ENCODE measurements at places on chromosomes 7 and 10.

DNA sequence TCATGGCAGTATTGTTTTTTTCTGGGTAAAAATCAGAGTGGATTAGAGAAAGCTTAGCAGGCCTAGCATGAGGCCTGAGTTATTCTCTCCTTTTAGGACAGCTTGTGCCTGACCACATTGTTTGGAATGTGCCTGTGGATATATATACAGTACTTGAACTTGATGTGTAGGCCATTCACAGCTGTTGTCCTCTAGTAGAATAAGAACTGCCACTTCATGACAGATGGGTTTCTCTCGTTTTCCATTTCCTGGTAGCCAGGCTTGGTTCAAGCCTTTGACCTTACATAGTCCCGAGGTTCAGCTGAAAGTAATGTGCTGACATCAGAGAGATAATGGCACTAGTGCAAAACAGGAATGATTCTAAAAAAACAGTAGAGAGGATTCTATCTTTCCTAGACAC, 473.9 kb downstream of the AUTS2 start:
- DNase-seq = no peak

GRCh38 chr7:82559193-82559805, 115.7 kb upstream of the CACNA2D1 start:
- DNase-seq = no peak

GRCh38 chr7:110130669-110131068, 960.3 kb upstream of the LRRN3 start:
- DNase-seq = no peak

DNA sequence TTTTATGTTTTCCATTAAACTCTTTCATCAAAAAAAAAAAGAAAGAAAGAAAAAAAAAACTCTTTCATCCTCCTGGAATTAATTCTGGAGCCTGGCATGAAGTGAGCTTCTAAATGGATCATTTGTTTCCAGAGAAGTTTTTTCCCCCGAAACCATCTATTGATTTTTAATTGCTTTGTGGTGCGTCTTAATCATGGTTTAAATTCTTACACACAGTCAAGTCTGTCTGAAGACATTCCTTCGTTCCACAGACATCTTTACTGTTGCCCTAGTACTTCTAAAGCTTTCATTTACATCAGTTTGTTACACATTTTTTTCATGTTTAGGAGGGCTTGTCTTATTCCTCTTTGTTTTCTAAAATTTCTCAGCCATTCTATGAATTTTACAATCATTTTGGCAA, 493.4 kb upstream of the FOXK1 start:
- no peak for DNase-seq

DNA sequence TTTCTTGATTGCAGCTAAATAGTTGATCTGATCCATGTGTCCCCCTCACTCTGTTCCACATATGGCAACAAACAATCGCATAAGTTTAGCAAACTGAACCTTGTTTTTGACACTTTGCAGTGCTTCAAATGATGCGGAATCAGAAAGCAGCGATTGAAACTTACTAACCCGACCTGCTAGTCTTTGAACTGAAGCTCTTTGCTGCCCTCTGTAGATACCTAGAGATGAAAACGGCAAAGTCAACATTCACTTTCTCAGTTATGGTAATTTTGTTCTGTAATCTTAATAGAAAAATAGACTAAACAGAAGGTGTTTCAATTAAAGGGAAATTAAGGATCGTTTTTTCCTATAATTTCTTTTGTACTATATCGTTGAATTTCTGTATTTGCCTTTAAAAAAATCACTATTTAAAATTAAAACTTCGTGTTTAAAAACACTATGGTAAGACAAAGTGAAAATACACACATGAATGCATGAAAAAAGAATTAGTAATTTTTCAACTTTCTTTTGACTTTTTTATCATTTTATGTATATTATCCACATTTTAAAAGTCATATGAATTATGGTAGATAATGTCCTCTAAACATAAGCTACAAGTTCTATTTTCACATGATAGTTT, 276.5 kb downstream of the MAGI2 start:
- DNase-seq = no peak

- no peak for DNase-seq
These were observed at the start of gene PRR15 for GRCh38 chr7:29563590-29564495. PRR15 (plus strand) TSS chr7:29563835; CDS start chr7:29566330, 2,495 bp downstream.

GRCh38 chr10:9895981-9896380, 1121.7 kb upstream of the CELF2 start:
- no peak for DNase-seq

GRCh38 chr10:34113504-34114225, 701.4 kb downstream of the PARD3 start:
- no peak for DNase-seq

- DNase-seq = no peak
These were observed 119.1 kb upstream of the PHYHIPL start for GRCh38 chr10:59057345-59057744.

GRCh38 chr10:42583828-42584227, 54.5 kb downstream of the ZNF33B start:
- DNase-seq = no peak

DNA sequence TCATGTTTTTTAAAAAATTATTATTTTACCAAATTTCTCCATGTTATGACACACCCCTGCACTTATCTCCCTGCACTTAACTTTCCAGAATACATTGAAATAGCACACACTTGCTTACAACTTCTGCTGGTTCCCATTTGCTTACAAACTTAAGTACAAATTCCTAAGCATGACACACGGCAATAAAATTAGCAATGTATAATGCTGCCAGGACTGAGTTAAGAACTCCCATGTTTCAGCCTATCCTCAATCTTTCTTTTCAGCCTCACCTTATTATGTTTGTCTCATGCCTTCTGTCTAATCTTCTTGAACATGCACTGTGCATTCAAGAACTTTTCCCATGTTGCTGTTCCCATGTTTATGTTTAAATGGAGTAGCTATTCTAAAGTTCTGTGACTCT, 40.8 kb downstream of the PRPS1L1 start:
- no peak for DNase-seq

GRCh38 chr7:140042386-140042670, 20.4 kb downstream of the PARP12 start:
- DNase-seq = no peak

GRCh38 chr7:150715738-150716137, 675 bp upstream of the GIMAP1 start:
- DNase-seq = no peak

DNA sequence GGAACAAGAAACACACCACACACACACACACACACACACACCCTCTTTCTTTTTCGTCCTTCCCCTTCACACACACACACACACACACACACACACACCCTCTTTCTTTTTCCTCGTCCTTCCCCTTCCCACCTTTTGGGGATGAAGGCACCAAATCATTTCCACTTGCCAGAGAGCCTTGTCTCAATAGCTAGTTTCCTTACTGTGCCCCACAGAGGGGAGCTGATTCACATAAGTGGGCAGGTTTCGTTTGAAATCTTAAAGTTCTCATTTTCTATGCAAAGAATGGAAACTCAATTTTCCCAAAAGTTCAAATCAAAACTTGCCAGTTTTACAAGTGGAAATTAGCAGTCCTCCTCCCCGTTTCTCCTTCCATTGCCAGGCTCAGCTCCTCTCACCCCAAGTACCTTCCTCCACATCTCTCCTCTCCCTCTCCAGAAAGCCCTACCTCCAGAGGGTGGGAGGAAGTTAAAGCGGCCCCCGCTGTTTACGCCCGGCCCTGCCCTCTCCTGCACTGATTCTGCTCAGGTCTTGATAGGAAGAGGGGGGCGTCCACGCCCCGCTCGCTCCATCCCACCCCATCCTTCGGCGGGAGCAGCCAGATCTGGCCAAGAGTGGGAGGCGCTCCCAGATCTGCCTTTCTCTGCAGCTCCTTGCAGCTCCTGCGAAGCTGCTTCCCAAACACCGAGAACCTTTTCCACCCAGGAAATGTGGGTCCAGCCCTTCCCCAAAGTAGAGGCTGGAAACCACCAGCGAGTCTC, 1.3 kb downstream of the CTTNBP2 start:
- no peak for DNase-seq

GRCh38 chr7:101871351-101871750, 53.9 kb downstream of the CUX1 start:
- no peak for DNase-seq

GRCh38 chr10:124151466-124152095, 58.2 kb upstream of the CHST15 start:
- no peak for DNase-seq

GRCh38 chr10:51604579-51604978, 94.8 kb downstream of the CSTF2T start:
- DNase-seq = no peak

DNA sequence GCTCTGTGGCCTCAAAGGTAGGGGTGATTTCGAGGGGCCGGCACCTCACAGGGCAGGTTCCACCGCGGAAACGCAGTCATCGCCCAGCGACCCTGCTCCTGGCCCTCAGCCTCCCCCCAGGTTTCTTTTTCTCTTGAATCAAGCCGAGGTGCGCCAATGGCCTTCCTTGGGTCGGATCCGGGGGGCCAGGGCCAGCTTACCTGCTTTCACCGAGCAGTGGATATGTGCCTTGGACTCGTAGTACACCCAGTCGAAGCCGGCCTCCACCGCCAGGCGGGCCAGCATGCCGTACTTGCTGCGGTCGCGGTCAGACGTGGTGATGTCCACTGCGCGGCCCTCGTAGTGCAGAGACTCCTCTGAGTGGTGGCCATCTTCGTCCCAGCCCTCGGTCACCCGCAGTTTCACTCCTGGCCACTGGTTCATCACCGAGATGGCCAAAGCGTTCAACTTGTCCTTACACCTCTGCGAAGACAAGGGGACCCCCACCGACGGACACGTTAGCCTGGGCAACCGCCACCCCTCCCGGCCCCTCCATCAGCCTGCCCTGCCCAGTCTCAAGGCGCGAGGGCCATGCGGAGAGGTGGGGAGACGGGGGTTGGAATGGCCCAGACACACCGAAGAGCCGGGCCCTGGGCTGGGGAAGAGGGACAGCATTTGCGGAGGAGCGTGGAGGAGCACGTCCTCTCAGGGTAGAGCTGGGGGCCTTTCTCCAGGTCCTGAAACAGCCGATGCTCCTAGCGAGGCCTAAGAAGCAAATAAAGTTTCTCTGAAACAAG, 6.0 kb downstream of the SHH start:
- no peak for DNase-seq

DNA sequence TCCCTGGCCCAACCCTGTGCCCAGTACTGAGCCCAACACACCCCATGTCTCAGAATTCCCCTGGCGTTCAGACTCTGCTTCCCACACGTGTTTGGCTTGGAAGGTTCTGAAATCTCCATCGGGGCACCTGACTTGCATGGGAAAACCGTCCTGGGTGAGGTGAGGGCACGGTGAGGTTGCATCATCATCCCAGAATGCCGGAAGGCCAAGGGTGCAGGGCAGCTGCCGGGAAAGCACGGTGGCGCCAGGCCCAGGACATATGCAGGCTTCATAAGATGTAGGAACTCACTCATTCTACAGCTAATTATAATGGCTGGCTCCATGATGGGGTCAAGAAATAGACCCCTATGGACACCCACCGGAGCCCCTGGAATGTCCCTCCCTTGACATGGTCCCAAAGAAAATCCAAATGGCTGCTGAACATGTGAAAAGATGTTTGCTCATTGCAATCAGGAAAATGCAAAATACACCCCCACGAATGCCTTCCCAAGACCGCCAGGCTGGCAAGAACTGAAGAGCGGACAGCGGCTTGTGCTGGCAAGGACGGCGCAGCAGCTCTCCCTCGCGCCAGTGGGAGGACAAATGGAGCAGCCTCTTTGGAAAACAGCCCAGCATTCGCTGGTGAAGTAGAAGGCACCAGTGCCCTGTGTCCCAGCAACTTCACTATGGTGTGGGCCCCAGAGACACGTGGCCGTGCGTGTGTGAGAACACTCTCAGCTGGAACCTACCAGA, 2.3 kb downstream of the KNDC1 start:
- DNase-seq = no peak

DNA sequence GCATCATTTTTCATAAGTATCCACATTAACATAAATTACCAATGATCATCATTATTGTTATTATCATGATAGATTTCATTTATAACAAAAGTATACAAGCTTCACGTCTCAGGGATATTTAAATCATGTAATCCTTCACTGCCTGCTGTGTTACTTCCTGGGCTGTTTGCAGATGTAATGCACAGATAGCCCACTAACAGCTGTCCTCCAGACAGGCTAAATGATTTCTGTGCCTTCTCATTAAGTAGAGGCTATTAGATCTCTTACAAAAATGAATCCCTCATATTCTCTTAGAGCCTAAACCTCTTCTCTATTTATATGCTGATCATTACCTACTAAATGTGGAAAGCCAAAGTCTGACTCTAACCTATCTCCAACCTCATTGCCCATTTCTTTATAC, 9.3 kb downstream of the PCLO start:
- DNase-seq = no peak

- no peak for DNase-seq
These were observed 66.4 kb downstream of the ST8SIA6 start for GRCh38 chr10:17387861-17388503.

GRCh38 chr10:34206935-34207268, 608.2 kb downstream of the PARD3 start:
- DNase-seq = no peak

GRCh38 chr10:16843252-16843870, 26.1 kb upstream of the RSU1 start:
- no peak for DNase-seq

DNA sequence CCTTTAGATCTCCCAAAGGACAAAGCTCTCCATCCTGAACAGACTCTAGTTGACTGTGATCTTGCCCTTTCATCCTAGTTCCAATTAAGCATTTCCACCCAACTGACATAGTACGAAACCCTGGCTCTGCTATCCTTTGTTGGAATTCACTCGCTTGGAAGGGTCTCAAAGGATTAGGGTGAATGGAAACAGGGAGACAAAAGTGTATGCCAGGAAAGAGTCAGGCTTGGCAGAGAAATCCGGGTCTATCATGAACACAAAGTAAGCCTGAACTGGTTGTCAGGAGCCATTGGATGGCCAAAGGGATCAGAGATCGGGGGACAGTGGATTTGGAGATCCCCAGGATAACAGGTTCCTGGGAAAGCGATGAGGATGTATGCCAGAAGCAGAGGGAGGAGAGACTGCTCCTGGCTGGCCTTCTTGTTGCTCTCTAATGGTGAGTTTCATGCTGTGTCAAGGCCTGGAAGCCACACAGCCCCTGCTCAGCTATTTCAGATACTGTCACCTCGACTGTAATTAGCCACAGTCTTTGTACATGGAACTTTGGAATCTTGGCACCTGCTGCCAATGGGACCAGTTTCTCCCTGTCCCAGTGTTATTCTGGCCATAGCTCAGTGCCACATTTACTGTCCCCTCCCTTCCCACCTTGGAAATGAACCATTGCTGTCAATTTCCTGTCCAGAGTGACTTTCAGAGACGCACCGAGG, 1168.7 kb upstream of the AUTS2 start:
- DNase-seq = no peak

GRCh38 chr10:108363576-108363975, 1199.1 kb upstream of the SORCS1 start:
- no peak for DNase-seq

DNA sequence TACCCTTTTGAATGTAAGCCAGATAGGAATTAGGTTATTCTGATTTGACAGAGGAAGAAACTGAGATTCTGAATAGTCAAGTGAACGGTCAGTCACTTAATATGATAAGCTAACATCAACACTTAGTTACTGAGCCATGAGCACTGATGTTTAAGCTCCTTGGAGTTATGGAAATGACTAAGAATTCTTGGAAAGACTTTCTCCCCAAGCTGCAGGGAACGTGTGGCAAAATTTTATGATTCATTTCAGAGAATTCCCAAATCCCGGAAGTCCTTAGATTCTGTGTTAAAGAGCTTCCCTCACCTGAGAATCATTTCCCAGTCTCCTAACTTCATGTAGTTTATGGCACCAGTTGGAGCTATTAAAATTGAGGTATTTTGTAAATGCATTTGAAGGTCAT, 330.9 kb downstream of the XPNPEP1 start:
- DNase-seq = no peak
